ENCODE measurements at places on chromosomes 7 and 10.

DNA sequence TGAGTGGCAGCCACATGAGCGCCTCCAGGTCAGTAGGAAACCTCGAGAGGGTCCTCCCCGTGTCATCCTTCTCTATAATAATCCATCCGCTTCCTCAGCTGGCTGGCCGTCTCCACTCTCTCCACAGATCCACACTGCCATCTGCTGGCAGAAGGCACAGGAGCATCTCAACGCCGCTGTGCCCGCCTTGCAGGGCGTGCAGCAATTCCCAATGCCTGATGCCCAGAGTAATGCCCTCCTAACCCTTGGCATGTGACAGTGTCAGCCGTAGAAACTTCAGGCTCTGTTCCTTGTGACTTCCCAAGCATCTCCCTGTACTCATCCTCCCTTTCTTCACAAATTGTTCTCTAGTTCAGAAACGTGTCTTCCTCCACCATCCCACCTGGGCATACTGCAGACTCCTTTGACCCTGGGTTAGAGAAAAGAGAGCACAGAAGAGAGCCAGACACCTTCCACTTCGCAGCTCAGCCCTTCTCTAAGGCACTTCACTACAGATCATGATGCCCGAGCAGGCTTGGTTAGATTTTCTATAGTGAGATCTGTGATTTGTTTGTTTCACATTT is 70.8 kb downstream of the XPNPEP1 start:
- peak; percentile 75 for DNase-seq

DNA sequence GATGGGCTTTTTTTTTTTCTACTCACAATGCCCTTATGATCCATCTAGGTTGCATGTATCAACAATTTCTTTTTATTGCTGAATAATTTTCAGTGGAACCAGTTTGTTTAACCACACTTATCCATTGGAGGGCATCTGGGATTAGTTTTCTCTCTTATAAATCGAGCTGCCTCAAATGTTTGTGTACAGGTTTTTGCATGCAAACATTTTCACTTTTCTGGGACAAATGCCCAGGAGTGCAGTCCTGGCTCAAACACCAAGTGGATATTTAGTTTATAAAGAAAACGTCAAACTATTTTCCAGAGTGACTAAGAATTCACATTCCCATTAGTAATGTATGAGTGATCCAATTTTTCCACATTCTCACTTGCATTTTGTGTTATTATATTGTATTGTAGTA is 313.4 kb downstream of the CXCL12 start:
- DNase-seq: no peak

DNA sequence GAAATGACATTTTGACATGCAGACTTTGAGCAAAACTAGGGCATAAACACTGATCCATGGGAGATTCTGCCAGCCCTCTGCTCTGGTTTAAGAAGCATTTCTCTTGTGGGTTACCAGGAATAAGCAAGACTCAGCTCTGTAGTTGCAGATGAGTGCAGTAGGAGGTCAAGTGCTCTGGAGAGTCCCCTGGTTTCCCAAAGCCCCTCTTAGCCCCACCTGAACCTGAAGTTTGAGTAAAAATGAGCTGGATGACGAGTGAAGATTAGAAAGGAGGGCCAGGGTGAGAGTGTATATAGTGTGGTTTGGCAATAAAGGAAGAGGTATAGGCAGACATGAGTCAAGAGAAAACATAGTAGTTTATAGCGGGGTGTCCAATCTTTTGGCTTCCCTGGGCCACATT is 220.3 kb downstream of the ARL4A start:
- DNase-seq: no peak

- DNase-seq: peak; percentile 70
These were observed 32.8 kb downstream of the NOD1 start for GRCh38 chr7:30445770-30446169.

GRCh38 chr10:497898-498451 is 191.5 kb downstream of the DIP2C start:
- DNase-seq: no peak

DNA sequence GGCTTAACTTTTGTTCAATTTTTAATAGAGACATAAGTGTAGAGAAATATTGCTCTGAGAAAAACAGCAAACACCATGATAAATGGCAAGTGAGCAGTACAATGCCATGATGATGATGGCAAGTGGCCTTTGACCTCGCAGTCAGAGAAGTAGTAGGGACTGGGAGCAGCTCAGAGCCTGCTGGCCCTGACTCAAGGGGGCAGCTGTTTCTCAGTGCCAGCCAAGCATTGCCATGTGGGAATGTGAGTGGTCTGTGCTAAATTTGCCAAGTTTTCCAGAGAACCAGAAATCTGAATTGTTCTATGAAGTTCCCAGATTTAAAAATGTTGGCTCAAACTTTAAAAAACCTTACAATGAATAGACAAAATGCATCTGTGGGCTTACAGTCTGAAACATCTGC is 187.9 kb downstream of the BICC1 start:
- DNase-seq: no peak

- DNase-seq: no peak
These were observed 59.9 kb upstream of the TM9SF3 start for GRCh38 chr10:96646751-96647166.

- DNase-seq: no peak
These were observed 16.3 kb downstream of the EZH2 start for GRCh38 chr7:148867596-148868377.

DNA sequence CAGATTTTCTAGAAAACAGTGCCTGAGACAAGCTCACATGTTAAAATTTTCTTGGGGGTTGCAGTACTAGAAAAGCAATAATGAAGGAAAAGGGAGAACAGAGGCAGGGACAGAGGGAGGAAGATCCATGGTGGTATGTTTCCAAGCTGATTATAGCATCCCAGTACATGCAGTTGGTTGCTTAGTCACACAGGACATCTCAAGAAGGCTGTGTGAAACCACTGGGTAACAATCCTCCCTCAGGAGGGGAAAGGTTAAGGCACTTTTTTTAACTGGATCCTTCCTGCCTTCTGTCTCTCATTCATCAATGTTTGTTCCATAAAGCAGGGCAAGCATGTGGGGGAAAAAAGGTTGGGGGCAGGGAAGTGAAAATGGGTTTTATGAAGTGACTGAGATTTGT is 6.1 kb upstream of the IMMP2L start:
- DNase-seq: no peak

GRCh38 chr10:106830006-106830405 is 334.5 kb downstream of the SORCS1 start:
- DNase-seq: no peak

DNA sequence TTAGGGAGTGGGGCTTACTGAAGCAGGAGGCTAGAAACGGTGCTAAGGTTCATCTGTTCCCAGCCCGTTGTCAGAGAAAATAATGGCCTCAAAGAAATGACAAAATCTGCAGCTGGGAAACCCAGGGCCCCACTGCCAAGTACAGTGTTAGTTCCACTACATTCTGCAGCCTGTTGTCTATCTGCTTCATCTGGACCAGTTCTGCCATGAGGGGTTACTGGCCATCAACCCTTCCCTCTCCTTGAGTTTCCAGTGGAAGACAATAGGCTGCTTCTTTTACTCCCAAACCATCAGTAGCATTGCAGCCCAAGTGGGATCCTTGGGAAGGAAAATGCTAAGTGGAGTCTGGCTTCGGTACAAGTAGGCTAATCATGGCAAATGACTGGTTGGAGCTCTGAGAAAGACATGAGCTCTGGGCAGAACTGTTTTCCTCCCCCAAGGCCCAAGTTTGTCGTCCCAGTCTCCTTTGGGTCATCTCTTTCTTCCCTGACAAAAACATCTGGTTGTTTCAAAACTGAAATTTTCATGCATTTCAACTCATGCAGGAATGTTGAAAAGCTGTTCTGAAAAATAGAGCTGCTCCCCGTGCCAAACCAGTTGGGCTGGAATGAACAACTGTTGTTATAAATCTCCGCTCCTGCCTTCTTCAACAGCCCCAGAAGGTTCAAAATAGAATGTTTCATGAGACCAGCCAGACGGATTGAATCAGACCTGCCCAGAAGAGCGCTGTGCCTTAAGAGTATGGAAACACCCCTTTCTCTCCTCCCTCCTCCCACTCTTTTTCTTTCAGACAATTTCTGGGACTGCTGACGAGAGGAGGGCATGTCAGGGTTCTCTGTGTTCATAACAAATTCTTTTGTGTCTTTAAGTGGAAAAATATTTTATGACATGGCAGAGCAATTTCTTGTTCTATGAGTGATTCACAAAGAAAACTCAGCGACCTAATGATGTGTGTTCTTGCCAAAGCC is 116.6 kb downstream of the RAB18 start:
- DNase-seq: no peak

DNA sequence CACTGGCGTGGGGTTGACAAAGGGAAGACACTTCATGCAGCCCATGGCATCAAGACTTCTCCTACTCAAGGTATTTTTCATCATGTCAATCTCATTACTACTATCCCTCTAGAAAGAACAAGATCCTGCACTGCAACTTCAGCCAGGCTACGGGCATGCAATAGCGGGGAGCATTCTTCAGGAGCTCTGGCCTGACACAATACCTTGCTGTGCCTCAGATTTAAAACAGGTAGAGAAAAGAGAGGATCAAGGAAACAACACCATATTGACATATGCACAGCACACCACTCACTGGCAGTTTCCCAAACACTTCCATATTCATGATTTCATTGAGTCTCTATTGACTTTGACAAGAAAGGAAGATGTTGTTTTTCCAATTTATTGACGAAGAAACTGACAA is 51.5 kb downstream of the DOCK4 start:
- DNase-seq: no peak

DNA sequence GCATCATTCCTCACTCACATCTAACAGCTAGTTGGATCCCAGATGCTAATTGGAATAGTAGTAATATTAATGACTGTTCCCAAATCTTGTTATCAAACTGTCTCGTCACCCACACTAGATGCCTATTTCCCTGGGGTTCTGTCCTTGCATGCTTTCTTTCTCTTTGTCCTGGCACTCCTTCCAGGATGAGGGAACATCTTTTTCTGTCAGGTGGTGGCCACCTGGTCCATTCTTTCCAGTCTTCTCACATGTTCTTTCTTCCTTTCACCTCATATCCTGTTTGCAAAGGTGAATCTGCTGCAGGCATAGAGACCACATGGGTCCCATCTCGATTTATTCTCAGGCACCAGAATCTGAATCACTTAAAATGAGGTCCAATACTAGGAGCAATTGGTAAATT is 126.0 kb downstream of the CHN2 start:
- no peak for DNase-seq

DNA sequence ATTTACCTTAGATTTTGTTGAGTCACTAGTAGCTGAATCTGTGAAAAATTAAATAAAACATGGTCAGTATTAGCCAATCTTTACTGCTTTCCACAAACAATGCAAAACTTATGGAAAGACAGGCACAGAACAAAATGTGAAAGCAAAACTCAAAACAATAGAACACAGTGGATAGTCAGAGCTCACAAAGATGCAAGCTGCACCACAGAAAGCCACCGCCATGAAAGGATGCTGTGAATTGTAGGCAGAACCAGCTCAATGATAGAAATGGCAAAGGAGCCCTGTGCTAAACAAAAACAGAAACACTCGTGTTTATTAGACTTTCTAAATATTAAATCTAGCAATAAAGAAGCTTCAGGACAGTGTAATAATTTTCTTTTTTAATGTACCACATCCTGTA is 134.4 kb downstream of the ARHGAP21 start:
- DNase-seq: no peak

GRCh38 chr10:119059557-119059956 is 21.1 kb downstream of the EIF3A start:
- DNase-seq: no peak

DNA sequence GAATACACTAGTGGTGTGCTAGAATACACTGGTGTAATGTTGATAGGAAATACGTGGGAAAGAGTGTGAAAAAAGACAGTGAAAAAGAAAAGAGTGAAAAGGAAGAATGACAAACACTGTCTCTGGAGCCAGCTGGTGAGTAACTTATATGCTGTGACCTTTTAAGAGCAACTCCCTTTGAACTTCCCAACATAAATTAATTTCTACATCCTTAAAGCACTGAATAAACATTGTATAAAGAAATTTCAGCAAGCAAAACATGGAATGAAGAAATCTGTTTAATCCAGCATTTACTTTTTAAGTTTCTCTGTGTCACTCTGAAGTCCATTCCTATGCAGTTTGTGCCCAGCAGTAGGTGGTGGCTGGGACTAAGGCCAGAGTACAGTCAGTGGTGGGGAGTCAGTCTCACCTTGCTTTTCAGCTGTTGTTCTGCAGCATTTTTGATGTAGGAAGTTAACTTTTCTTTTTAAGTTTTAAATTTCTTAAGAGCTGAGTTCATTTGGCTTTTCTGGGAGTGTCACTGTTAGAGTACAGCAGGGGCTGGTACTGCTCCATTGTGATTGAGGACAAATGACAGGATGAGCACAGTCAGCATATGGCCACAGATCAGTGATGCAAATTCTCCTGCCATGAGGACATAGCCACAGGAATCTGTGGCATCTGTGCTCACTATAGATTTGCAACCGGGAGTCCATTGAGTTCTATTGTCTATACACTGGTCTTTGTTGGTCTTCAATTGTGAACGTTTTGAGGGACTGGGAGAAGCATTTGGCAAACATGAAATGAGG is 321.8 kb downstream of the ZNF248 start:
- no peak for DNase-seq

DNA sequence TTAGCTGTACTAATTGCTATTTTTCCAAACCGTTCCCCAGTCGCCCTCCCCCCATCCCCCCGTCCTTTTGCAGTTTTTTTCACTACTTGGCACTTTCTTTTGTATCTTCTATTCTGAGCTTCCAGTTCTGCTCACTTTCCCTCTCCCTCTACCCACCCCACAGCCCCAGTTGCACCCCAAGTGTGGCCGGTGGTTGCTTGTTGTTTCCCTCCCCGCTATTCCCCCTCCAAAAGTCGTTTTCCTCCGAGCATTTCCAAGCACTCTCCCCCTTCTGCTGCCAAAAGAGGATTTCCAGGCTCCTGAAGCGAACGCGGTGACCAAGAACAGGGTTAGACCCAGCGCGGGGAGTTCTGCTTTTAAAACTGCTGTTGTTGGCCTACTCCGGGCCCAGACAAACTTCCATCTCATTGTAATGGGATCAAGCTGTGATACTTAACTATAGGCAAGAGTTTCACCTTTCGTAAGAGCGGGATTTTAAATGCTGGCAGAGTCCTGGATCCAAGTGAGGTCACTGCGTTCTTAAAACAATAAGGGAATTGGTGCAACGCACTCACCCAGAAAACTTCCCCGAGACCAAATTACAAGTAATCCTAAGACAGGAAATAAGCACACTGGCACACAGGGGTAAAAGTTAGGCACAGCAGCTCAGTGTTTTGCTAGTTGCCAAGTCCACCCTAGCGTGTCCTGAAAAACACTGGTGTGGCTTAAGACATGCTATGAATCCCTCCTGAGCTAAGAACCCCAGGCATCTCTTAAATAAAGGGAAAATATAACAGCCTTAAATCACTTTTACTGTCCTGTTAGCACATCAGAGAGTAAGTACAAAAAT is 1.5 kb upstream of the RGS10 start:
- DNase-seq: no peak
